ENCODE measurements at places on chromosomes 5 and 9. TPM values are rescaled to one million over a fixed set of nuclear protein-coding genes. Genes with fewer than 3 reads are reported as not detected.
A peak's percentile ranks its signal among the peaks of the same experiment; 100 is the strongest.

DNA sequence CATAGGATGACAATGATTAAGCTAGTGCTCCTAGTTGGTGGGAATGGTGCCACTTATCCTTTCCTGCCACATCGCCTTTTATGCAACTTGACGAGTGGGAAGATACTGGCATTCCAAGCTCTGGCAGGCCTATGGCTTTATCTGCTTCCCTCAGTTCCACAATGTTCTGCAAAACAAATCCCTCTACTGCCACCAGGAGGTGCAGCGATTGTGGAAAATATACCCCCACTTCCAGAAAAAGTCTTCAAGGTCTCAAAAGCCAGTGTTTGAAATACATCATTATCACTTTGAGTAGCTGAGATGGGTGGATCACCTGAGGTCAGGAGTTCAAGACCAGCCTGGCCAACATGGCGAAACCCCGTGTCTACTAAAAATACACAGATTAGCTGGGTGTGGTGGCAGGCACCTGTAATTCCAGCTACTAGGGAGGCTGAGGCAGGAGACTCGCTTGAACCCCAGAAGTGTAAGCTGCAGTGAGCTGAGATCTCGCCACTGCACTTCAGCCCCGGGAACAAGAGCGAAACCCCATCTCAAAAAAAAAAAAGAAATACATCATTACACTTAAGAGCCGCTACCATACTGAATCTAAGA, 3.4 kb downstream of the CLINT1 start:
- DNase-seq = peak; percentile 92

HTR1A gene
- not detected for total RNA-seq

GRCh38 chr5:31639481-31640411, 815 bp downstream of the PDZD2 start:
- DNase-seq = no peak

MEIKIN gene
- total RNA-seq = not detected

C5orf34 gene
- 3.8 TPM for total RNA-seq

- no peak for DNase-seq
Measured at GRCh38 chr9:75111019-75111622, 22.8 kb downstream of the OSTF1 start.

DNA sequence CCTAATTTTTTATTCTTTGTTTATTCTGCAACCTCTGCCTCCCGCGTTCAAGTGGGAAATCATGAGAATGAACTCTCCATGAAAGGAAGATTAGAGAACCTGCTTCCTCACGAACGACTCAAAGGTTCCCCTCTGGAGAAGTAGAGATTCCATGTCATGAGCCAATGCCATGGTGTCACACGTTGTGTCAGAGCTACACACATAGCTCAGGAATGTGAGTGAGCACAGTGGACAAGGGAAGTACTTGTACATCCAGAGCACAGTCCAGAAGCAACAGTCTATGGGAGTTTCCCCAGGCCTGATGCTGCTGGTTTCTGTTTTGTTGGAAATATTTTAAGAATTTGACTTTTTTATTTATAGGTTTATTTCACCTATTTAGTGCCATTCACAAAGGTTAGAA, 26.8 kb upstream of the PPP2CA start:
- peak; percentile 79 for DNase-seq

- no peak for DNase-seq
Measured at GRCh38 chr5:35543408-35543807, 74.3 kb upstream of the SPEF2 start.

CCNH gene
- total RNA-seq = 80.3 TPM

AP3S1 gene
- total RNA-seq = 109 TPM

SLC6A3 gene
- total RNA-seq = not detected

PCDHA1 gene
- total RNA-seq = not detected

GRCh38 chr5:59789894-59790293, 103.6 kb downstream of the PDE4D start:
- DNase-seq = no peak

SLC25A2 gene
- 0.59 TPM for total RNA-seq

DNA sequence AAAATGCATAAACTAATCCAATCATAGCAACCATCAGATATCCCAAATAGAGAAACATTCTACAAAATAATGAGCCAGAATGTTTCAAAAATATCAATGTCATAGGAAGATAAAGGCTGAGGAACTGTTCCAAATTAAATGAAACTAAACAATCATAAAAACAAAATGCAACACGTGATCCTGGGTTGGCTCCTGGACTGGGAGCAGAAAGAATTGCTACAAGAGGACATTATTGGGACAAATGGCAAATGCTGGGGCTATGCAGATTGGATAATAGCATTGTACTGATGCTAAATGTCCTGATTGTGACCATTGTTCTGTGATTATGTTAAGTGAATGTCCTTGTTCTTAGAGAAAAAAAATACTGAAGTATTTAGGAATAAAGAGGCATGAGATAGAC, 54.2 kb upstream of the AKNA start:
- no peak for DNase-seq

DNA sequence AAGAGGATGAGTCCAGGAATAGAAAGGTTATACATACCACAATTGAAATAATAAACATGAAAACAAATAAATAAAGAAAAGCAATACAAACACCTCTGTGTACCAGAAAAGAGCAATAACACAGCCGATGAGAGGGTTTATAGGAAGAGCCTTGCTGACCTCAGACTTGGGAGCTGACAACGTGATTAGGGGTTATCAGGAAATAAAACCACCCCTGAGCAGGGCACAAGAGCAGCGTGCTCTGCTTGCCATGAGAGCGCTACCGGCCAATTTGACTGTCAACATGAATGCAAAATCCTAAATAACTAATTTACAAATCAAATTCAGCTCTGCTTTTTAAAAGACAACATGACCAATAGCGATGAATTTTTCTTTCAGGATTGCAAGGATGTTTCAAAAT, 2.6 kb upstream of the FREM1 start:
- DNase-seq = no peak

DNA sequence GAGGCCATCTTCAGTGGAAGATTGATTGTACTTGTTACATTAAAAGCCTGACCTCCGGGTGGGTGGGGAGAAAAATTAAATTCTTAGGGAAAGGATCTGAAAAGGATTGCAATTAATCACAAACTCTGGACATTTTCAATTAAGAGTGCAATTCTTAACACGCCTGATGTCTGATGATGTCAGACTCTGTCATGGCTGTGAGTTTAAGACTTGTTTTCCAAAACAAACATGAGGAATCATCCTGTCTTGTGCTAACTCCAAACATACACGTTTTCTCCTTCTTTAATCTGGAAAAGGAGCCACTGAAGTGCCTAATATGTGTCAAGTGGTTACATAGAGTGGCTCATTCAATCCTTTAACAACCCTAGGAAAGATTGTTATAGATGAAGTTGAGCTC, 60.4 kb upstream of the SMIM23 start:
- no peak for DNase-seq

GRCh38 chr5:10602031-10602806, 38.3 kb downstream of the ANKRD33B start:
- DNase-seq = no peak

GRCh38 chr5:137300411-137301240, 198.5 kb downstream of the SPOCK1 start:
- DNase-seq = peak; percentile 66

EQTN gene
- not detected for total RNA-seq

PCDHB3 gene
- 0.36 TPM for total RNA-seq

DNA sequence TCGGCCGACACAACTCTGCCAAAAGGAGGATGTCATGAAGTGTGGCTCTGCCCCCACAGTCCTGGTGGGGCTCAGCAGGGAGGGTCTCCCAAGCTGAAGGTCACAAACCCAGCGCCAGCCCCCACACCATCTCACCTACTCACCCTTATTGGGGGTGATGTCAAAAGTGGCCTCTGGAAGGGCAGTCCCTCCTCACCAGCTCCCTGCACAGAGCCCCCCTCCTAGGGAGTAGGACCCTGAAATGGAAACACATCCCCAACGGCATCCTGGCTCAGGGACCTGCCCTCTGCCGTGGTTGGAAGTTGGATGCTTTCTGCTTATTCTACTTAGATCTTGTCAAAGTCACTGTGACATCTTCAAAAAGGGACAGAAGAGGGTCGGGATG, 89.5 kb downstream of the NSUN2 start:
- DNase-seq = no peak

GRCh38 chr9:128470560-128470959, 14.8 kb downstream of the ODF2 start:
- peak; percentile 88 for DNase-seq

- DNase-seq = no peak
Measured at GRCh38 chr9:22005021-22005701, 3.9 kb downstream of the CDKN2B start.

GRCh38 chr5:1330146-1330846, 14.6 kb downstream of the CLPTM1L start:
- no peak for DNase-seq

DNA sequence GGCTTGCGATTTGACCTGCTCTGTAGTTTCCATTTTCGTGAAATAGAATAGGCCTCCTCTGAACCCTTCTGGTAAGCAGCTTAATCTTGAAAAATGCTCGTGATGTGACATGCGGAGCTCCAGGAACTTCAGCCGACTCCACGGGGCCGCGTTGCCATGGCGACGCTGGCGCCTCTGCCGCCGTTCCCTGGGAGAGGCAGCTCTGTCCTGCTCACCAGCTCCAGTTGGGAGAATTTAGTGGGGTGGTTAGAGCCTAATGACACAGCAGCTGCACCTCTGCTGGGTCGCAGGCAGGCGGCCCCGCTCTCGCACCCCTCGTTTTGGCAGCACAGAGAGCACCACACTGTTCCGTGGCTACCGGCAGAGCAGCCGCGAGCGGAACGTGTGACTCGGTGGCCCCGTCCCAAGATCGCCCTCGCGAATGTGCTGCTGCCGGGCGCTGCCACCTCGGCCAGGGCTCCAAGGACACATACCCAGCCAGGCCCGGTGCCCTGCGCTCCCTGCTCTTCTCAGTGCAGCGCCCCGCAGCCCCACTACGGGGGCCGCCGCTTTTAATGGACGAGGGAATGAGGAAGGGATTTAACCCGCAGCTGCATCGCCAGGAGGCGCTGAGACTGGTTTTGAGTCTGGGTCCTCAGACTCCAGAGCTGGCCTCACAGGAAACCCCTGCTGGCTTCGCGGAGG, 131.2 kb upstream of the LMX1B start:
- DNase-seq = peak; percentile 98

GRCh38 chr5:160181965-160182622, 47.2 kb upstream of the FABP6 start:
- no peak for DNase-seq

DNA sequence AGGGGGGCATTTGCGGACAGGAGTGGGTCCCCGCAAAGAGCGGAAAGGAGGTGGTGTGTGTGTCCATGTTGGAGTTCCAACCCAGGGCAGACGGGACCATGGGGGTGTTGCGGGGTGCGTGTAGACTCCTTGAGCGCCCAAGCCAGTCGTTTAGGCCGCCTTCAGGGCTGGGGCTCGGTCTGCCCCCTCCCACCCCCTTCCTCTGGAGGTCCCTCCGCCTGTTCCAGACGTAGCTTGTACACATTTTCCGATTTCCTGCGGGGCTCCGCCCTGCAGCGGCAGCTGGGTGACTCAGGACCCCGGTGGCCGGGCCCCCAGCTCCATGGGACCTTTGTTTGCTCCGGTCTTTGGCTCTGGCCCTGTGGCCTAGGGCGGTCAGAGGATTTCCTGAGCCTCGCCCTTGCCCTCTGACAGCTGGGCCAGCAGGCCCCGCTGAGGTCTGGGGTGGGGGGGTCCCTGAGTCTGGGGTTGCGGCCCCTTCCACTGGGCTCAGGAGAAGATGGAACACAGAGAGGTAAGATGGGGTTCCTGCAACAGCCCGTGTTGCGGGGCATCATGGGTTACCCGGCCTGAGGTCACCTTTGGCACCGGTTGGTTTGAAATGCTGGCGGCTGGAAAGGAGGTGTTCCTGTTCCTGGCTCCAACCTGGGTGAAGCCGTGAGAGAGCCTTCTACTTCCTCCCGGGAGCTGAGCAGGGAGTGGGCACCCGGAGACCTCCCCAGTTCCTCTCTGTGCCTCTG, 1.5 kb downstream of the PKN3 start:
- peak; percentile 62 for DNase-seq

DNA sequence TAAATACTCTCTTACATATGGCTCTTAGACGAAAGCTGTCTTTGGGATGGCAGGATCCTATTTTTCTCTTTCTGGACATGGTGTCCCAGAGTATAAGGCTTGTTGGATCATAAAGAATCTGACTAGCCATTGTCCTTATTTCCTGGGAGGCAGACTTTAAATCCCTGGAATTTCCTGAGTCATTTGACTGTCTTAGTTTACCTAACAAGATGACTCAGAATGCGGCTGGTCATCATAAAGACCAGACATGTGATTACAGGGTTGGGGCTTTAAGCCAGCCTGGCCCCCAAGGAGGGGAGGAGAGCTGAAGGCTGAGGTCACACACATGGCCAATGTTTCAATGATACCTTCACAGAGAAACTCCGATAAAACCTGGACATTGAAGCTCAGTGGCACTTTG, 37.2 kb downstream of the FAM240B start:
- peak; percentile 92 for DNase-seq

TMEM232 gene
- 1.4 TPM for total RNA-seq

GRCh38 chr9:36817160-36817834, 216.8 kb downstream of the PAX5 start:
- DNase-seq = no peak

DNA sequence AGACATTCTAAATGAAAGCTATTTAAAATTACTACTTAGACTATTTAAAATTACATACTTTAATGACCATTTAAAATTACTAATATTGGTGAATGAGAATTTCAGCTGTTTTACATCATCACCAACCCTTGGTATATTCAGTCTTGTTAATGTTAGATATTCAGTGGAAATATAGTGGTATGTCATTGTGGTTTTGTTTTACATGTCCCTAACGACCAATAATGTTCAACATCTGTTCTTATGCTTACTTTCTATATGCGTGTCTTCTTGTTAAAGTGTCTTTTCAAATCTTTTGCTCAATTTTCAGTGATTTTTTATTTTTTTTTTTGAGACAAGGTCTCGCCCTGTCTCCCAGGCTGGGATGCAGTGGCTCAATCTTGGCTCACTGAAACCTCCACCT, 279.3 kb upstream of the TARS1 start:
- no peak for DNase-seq

- no peak for DNase-seq
Measured at GRCh38 chr5:161535762-161536161, 10.8 kb downstream of the GABRB2 start.

OCLN gene
- total RNA-seq = 6.2 TPM

SLC6A19 gene
- total RNA-seq = not detected

DNA sequence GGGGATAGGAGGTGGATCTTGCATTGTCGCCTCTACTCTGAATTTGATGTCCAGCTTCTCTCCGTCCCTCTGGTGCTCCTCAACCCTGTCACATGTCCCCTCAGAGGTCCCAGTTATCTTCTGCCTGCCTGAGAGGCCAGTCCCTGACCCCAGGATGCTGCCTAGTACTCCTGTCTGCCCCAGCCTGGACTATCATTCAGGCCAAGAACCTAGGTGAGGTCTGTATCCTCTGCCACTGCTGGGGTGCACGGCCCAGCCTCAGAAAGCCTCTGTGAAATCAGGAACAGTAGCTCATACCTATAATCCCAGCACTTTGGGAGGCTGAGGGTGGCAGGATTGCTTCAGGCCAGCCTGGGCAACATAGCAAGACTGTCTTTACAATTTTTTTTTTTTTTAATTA, 8.6 kb downstream of the SPINK4 start:
- DNase-seq = no peak

ZBED3 gene
- total RNA-seq = 4.7 TPM

- no peak for DNase-seq
Measured at GRCh38 chr5:96816411-96816939, 8.7 kb upstream of the ERAP1 start.

Data from osteoblast (primary cell).